ENCODE measurements at places on chromosomes 11 and 22.

DNA sequence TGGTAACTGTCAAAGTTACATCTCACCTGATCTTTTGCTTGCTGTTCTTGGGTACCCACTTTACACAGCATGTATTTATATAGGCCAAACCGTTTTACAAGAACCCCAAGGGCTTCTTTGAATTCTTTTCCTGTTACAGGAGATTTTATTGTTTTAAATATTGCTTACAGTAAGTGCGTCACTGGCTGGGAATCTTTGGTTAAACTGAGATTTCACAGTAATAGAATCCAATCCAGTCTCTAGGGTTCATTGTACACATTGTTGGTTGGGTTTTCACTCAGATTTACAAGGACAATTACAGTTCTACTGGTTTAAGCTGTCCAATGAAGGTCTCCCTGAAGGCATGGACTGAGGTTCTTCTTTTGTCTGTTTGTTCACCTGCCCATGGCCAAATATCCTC, 171.7 kb downstream of the INSC start:
- no peak for DNase-seq

DNA sequence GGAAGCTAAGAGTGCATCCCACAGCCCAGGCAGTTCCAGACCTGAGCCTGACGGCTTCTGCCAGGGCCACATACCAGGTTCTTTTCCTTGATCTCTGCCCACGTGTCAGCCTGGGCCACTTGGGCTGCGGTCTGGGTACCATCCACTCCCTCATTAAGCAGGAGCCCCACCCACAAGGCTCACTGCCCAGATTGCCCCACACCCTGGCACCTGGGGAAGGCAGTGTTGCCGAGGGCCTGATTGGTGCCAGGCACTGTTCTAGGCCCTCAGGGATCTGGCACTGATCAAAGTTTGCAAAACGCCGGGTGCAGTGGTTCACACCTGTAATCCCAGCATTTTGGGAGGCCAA, 15.4 kb downstream of the GGA1 start:
- DNase-seq: no peak

- DNase-seq: no peak
These were observed 18.2 kb upstream of the OR10W1 start for GRCh38 chr11:58286249-58286648.

DNA sequence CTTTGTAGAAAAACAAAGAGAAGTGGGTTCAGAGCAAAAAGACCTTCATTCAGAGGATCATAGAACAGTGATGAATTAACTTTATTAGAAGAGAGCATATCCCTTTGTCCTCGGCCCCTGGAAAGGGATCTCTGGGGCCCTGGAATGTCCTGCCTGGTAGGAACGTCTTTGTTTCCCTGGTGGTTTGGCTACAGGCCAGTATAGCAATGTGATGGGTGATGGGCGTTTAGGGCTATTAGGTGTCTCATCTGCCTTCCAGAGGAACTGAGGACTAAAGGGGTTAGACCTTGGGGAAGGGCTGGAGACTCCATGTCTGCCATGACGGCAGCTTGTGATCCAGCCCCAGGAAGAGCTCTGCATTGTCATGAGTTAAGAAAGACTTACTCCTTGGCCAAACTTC, 9.1 kb downstream of the APOL4 start:
- no peak for DNase-seq

DNA sequence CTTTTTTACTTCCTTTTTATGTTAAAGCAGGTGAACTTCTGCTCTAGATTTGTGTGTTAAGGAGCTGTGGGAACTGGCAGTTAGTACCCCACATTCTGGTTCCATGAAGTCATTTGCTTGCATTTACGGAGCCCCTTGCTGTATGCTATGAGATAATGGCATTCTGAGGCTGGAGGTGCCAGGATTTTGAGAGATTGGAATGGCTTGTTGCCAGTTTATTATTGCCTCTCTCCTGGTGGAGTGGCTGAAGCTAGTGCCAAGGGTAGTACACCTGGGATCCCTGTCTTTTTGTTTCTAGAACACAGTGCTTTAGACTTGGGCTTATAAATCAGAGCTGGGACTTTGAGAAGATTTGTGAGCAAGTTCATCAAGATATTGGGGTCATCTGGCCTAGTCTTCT, 73.8 kb downstream of the STIM1 start:
- no peak for DNase-seq
